ENCODE measurements at places on chromosomes 7 and 10. TPM values are rescaled to one million over a fixed set of nuclear protein-coding genes. Genes with fewer than 3 reads are reported as not detected.

- DNase-seq, result no peak
These were observed 127.7 kb downstream of the ITIH5 start for GRCh38 chr10:7538970-7539654.

- no peak for DNase-seq
These were observed 3.9 kb upstream of the NMT2 start for GRCh38 chr10:15172306-15172840.

- no peak for DNase-seq
These were observed 72.3 kb downstream of the CREB5 start for GRCh38 chr7:28484606-28484935.

GRCh38 chr10:32982911-32983909, 25.2 kb upstream of the ITGB1 start:
- DNase-seq, result peak; percentile 77

DNA sequence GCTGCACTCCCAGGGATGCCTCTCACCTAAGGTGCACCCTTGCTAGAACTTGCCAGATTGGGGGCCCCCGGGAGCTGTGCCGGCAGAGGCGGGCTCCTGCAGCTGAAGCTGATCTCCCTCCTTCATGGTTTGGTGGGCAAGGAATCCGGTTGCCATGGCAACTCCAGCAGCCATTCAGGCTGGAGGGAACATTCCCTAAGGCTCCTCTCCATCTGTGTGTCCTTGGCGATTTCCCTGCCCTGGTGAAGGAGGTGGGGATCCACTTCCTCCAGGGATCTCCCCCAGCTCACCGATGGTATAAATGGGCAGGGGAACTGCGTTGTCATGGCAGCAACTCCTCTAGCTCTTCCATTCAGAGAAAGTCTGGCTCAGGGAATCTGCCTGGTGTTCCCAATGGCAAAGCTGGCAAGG, 49.6 kb upstream of the GPR158 start:
- DNase-seq, result no peak

- peak; percentile 28 for DNase-seq
These were observed 9.0 kb upstream of the TAS2R3 start for GRCh38 chr7:141754939-141755338.

GRCh38 chr10:116722736-116723427, 19.5 kb downstream of the HSPA12A start:
- DNase-seq, result no peak

DNA sequence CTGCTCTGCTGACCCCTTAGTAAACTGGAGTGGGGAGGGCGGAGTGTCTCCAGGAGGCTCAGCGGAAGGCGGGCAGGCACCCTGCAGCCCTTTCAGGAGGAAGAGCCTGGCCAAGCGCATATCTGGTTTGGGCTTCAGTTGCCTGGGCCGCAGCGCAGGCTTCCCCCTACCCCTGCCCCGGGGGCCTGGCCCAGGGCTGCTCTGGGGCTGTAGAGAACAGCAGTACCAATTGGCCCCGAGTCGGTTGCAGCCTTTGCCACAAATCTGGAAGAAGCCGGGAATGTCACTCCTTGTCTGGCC, 28.1 kb upstream of the JAKMIP3 start:
- DNase-seq, result no peak

Gene RASSF4
- total RNA-seq, result 6.1 TPM

Gene PRKAR2B
- total RNA-seq, result 17.3 TPM

Measured in lung microvascular endothelial cell (primary cell).